HS-27A (cell line): ENCODE measurements at places on chromosomes 16 and 17.

DNA sequence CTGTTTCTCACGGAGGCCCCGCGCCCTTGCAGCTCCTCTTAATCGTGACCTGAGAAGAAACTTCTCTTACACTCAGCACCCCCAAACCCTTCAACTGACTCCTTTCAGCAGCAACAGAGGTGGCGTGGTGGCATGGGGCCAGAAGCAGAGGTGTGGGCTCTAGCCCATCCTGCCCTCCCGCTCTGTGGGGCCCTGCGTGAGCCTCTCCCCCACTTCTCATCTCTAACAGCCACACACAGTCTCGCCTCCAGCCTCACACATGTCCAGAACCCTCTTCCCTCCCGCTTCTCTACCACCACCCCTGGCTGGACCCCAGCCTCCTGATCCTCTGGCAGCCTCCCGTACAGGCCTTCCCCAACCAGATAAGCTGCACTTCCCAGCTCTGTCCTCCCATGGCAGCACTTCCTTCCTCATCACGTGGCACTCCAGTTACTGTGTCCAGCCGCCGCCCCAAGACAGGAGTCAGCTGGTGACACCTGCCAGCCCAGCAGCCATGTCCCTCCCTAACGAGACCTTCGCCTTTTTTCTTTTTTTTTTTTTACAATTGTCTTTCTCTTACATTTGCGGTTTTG lies 30.5 kb downstream of the NSMCE1 start:
- DNase-seq = no peak

DNA sequence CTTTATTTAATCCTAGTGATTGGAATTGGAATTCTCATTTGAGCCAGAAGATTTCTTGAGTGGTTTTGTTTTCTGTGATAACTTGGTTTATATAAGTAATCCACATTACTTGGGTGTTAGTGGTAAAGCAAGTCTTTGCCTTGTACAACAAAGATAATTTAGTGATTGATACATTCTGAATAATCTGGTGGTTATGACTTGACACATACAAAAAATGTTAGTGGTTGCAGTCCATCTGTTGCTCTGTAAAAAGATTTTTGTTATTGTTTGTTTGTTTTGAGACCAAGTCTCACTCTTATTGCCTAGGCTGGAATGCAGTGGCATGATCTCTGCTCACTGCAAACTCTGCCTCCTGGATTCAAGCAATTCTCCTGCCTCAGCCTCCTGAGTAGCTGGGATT lies 13.2 kb downstream of the OMG start:
- no peak for DNase-seq

DNA sequence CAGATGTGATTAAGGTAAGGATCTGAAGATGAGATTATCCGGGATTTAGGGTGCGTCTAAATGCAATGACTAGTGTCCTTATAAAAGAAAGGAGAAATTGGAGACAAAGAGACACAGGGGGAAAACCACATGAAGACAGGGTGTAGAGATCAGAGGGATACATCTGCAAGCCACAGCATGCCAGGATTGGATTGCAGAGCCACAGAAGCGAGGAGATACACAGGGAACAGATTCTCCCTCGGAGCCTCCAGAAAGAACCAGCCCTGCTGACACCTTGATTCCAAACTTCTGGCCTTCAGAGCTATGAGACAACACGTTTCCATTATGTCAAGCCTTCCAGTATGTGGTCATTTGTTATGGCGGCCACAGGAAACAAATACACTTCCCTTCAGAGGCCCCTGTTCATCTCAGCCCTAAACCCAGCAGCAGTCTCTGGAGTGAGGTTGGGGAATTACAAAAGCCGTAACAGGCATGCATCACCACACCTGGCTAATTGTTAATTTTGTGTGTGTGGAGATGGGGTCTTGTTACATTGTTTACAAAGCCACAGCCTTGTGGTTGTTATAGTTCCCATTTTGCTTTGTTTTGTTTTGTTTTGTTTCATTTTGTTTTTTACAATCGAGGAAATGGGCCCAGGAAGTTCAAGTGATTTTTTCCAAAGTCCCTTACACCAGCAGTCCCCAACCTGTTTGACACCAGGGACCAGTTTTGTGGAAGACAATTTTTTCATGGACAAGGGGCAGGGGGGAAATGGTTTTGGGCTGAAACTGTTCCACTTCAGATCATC lies 51.6 kb upstream of the LYRM9 start:
- no peak for DNase-seq

DNA sequence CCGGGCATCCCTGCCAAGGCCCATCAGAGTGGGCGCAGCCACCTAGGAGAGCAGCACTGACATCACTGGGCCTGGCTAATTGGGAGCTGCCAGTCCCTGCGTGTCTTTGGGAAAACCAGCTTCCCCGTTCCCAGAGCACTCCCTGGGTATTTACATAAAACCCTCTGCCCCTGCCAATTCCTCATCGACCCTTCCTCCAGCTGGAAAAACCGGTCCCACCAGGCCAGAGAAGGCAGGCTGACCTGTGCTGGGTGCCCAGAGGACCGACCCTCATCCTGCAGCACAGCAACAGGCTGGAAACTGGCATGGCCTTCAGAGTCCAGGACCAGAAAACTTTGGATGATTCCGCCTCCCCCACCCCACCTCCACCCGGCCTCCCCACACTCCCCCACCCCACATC lies 8.2 kb upstream of the FOXN1 start:
- no peak for DNase-seq

- DNase-seq = no peak
These were observed 42.7 kb downstream of the BANP start for GRCh38 chr16:87993901-87994300.

DNA sequence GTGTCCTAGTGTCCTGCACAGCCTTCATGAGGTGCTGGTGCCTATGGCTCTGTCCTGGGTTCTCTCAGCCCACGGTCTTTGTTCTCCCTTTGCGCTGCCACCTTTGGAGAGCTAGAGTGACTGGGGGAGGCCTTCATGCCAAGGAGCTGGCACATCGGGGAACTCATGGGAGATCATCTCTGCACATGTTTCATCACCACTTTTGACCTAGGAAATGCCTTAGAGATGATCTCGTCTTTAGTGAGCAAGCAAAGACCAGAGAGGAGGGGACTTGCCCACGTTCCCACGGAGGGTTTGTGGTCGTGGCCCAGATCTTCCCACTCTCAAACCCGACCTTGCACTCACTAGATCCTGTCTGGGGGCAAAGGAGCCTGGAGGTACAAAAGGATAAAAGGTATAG lies 23.5 kb downstream of the TBX4 start:
- DNase-seq = no peak

DNA sequence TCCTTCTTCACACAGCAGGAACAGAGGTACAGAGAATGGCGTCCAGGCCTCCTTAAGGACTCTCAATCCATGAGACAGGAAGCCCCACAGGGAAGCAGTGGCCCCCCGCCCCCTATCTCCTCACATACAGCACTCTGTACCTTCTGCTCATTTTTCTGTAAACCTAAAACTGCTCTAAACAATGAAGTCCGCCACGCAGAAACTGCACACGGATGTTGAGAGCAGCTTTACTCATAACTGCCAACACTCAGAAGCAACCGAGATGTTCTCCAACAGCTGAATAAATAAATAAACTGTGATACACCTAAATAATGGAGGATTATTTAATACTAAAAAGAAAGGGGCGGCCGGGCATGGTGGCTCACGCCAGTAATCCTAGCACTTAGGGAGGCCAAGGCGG lies 9.9 kb downstream of the TBC1D16 start:
- no peak for DNase-seq

DNA sequence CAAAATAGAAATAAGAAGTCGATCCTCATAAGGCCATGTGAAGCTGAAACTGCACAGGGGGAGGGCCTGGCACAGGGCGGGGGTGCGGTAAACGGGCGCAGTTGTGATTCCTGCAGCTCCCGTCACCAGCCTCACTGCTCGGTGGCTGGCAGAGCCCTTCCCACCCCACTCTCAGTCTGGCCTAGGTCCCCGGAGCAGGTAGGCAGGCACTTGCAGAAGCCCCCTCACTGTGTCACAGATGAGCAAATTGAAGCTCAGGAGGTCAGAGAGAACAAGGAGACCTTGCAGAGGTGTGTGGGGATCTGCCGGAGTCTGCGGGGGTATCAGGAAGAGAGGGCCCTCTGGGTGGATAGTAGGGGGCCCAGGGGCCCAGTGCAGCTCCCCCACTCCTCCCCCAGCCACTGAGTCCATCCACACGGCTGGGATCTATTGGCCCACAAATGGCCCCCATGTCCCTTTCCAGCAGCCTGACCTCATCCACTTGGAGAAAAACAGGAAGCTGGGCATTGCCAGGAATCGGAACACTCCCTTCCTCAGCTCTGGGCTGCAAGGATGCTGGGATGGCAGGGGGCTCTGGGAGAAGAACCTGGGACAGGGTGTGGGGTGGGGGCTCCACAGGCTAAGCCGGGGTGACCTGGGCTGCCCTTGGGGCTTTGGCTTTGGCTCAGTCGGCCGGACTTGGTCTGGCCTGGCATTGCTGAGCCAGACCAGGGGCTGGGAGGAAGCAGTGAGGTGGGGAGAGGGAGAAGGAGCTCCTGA lies 21.4 kb upstream of the MAP3K14 start:
- DNase-seq = no peak

GRCh38 chr17:6170349-6170748 lies 100.2 kb downstream of the WSCD1 start:
- no peak for DNase-seq

DNA sequence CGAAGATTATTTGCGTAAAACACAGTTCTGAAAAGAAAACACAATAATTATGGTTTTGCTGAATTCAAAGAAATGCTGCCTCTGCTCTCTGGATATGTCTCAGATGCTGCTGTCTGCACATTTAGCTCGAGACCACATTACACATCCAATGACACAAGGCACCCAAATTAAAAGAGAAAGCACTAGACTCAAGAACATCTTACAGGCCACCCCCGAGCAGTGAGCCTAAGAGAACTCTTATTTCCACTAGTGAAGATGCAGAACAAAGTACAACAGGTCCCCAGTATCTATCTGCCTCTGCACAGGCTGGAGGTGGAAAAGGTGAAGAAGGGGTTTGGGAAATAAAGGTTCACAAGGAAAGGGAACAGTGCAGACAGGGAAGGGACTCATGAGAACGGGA lies 33.5 kb downstream of the GRB2 start:
- no peak for DNase-seq

- DNase-seq = no peak
These were observed 5.3 kb downstream of the AP1G1 start for GRCh38 chr16:71803305-71803690.
